ENCODE measurements at places on chromosomes 11 and 22. TPM values are rescaled to one million over a fixed set of nuclear protein-coding genes. Genes with fewer than 3 reads are reported as not detected.

Gene NKAPD1
- total RNA-seq = 36.9 TPM

Gene CD248
- 0.27 TPM for total RNA-seq

Gene CCDC157
- total RNA-seq = 4.8 TPM

Gene JAML
- 12.0 TPM for total RNA-seq

Gene TYR
- total RNA-seq = not detected

GRCh38 chr11:111963931-111964340 is 26.8 kb downstream of the DIXDC1 start:
- no peak overlapping the region for H3K4me3 ChIP-seq
- H3K27ac ChIP-seq = no peak overlapping the region
- no peak for DNase-seq
- no peaks in the 10 kb centered on the region for H3K27me3 ChIP-seq
- no peaks in the 10 kb centered on the region for H3K4me1 ChIP-seq

GRCh38 chr22:27880778-27881394 is 38.2 kb downstream of the PITPNB start:
- H3K27me3 ChIP-seq = no peaks in the 10 kb centered on the region
- no peaks in the 10 kb centered on the region for H3K4me1 ChIP-seq
- peak; percentile 56 for DNase-seq

- peaks cover 28% of the 10 kb centered on the region for H3K4me1 ChIP-seq
- no peaks in the 10 kb centered on the region for H3K27me3 ChIP-seq
- H3K4me3 ChIP-seq = no peak overlapping the region
- no peak for DNase-seq
Observed at GRCh38 chr11:76765863-76766350, 17.2 kb upstream of the TSKU start.

GRCh38 chr22:17113600-17113999 is 7.6 kb downstream of the TMEM121B start:
- no peaks in the 10 kb centered on the region for H3K27me3 ChIP-seq
- no peaks in the 10 kb centered on the region for H3K4me1 ChIP-seq
- no peak overlapping the region for H3K27ac ChIP-seq
- H3K4me3 ChIP-seq = no peak overlapping the region

GRCh38 chr11:57432714-57433163 is 5.8 kb upstream of the SLC43A3 start:
- H3K4me1 ChIP-seq = 0 out of 2 replicates have a peak, but pooled peaks cover 4% of the 10 kb centered on the region
- H3K27ac ChIP-seq = no peak overlapping the region
- no peak overlapping the region for H3K4me3 ChIP-seq
- no peak for DNase-seq

GRCh38 chr22:32760815-32761214 is 40.7 kb upstream of the TIMP3 start:
- no peak for DNase-seq
- no peaks in the 10 kb centered on the region for H3K4me1 ChIP-seq
- no peaks in the 10 kb centered on the region for H3K36me3 ChIP-seq
- no peak overlapping the region for H3K4me3 ChIP-seq

- no peak overlapping the region for H3K27ac ChIP-seq
- DNase-seq = no peak
- H3K27me3 ChIP-seq = no peaks in the 10 kb centered on the region
Observed at GRCh38 chr11:101458161-101458560, 125.6 kb downstream of the TRPC6 start.

DNA sequence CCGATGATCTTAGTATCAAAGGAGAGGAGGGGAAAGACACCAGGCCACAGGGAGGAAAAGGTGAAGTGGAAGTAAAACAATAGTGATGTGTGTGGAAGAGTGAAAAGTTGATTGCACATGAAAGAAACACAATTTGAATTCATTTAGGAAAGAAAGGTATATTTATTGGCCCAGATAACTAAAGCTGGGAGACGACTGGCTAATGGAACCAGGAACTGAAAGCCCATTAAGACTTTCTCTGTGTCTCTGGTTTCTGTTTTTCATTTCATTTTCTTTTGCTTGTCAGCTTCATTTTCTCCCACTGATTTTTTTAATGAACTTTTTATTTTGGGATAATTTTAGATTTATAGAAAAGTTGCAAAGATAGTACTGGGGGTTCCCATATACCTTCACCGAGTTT is 5.1 kb upstream of the DCHS1 start:
- no peaks in the 10 kb centered on the region for H3K4me1 ChIP-seq
- no peaks in the 10 kb centered on the region for H3K27me3 ChIP-seq
- no peak for DNase-seq
- no peak overlapping the region for H3K4me3 ChIP-seq
- H3K27ac ChIP-seq = no peak overlapping the region

DNA sequence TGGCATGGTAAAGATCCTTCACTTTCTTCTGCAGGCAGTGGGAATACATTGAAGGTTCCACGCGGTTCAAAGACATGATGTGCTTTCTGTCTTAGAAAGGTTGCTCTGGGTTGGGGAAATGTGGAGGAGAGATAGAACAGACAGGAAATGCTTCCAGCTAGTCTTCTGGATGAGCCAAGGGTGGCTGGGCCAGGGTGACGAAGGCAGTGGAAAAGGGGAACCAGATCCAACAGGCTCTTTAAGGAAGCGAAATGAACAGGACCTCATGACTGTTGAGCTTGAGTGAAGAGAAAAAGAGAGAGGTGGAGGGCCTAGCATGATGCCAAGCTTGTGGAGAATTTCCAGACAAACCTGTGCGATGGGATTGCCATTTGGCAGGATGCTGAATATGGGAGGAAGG is 56.4 kb upstream of the LMO1 start:
- H3K4me3 ChIP-seq = no peak overlapping the region
- no peaks in the 10 kb centered on the region for H3K4me1 ChIP-seq
- H3K36me3 ChIP-seq = no peaks in the 10 kb centered on the region
- no peak overlapping the region for H3K27ac ChIP-seq
- H3K27me3 ChIP-seq = no peaks in the 10 kb centered on the region

GRCh38 chr11:131880976-131881375 is 510.6 kb downstream of the NTM start:
- no peak overlapping the region for H3K27ac ChIP-seq
- no peak for DNase-seq
- no peaks in the 10 kb centered on the region for H3K4me1 ChIP-seq
- H3K4me3 ChIP-seq = no peak overlapping the region
- H3K27me3 ChIP-seq = no peaks in the 10 kb centered on the region
- no peaks in the 10 kb centered on the region for H3K36me3 ChIP-seq

DNA sequence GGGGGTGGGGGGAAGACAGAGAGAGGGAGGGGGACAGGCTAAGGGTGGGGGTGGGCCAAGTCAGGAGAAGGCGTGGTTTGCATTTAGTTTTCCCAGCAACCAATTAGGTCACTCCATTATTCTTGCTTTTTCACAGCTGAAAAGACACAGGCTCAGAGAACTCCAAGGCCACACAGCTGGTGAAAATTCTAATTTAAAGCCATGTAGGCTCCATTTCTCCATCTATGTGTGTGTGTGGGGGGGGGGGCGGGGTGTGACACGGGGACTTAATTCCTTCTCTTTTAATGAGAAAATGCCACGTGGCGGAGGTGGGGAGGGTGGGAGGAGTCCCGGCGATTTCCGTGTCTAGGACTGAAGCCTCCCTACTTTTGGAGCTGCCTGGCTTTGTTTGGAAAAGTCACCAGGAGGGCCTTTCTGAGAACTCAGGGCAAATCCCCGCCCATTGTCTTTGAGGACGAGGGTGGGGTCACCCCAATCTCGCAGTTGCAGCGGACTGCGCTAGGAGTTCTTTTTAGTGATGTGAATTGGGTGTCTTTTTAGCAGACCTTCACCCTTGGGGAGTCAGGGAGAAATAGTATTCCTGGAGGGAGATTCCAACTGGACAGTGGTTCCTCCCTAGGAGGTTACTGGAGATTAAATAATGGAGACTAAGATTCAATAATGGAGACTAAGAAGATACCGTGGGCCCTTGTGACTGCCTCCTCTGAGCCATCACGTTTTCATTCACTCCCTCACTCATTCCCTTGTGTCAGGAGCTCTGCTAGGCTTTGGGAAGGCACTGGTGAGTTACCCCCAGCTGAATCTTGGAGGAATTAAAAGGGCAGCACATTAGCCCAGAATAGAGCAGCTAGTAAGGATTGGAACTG is 36.4 kb upstream of the PTPRJ start:
- no peaks in the 10 kb centered on the region for H3K36me3 ChIP-seq
- DNase-seq = no peak
- no peak overlapping the region for H3K27ac ChIP-seq
- 0 out of 2 replicates have a peak, but pooled peaks cover 7% of the 10 kb centered on the region for H3K4me1 ChIP-seq
- H3K27me3 ChIP-seq = no peaks in the 10 kb centered on the region
- no peak overlapping the region for H3K4me3 ChIP-seq

- H3K27ac ChIP-seq = no peak overlapping the region
- no peaks in the 10 kb centered on the region for H3K36me3 ChIP-seq
- H3K27me3 ChIP-seq = no peaks in the 10 kb centered on the region
- no peaks in the 10 kb centered on the region for H3K4me1 ChIP-seq
Observed at GRCh38 chr22:27526901-27527300, 274.7 kb downstream of the MN1 start.

- no peak overlapping the region for H3K4me3 ChIP-seq
- H3K27me3 ChIP-seq = no peaks in the 10 kb centered on the region
- no peaks in the 10 kb centered on the region for H3K4me1 ChIP-seq
- no peaks in the 10 kb centered on the region for H3K36me3 ChIP-seq
- H3K27ac ChIP-seq = no peak overlapping the region
Observed at GRCh38 chr11:128603752-128604414, 16.5 kb upstream of the ETS1 start.

GRCh38 chr11:104581246-104581980 is 316.8 kb downstream of the CASP12 start:
- no peaks in the 10 kb centered on the region for H3K27me3 ChIP-seq
- H3K27ac ChIP-seq = no peak overlapping the region
- H3K36me3 ChIP-seq = no peaks in the 10 kb centered on the region
- DNase-seq = no peak
- H3K4me1 ChIP-seq = no peaks in the 10 kb centered on the region

DNA sequence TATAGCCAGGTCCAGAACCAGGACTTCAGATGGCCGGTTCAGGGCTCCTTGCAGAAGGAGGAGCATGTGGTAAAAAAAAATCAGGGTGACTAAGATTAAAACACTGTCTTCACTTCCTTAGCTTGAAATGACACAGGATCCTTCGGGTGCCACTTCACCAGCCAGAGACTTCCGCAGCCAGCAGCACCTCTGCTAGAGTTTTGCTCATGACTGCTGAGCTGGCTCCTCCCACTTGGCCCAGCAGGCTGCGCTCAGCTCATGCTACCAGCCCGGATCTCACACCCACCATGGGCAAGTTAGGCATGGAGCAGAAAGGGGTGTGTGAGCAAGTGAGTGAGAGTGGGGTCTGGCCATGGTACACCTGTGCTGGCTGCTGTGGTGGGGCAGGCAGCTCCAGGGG is 6.6 kb upstream of the MS4A18 start:
- no peaks in the 10 kb centered on the region for H3K27me3 ChIP-seq
- H3K27ac ChIP-seq = no peak overlapping the region
- H3K4me3 ChIP-seq = no peak overlapping the region
- H3K4me1 ChIP-seq = peaks cover 14% of the 10 kb centered on the region

All from Caco-2 (cell line).